Esophagus squamous epithelium (tissue), 5 donors: ENCODE measurements at places on chromosomes 16 and 17.

GRCh38 chr17:68344701-68345136 is 53.4 kb downstream of the ARSG start:
- no peak for DNase-seq

DNA sequence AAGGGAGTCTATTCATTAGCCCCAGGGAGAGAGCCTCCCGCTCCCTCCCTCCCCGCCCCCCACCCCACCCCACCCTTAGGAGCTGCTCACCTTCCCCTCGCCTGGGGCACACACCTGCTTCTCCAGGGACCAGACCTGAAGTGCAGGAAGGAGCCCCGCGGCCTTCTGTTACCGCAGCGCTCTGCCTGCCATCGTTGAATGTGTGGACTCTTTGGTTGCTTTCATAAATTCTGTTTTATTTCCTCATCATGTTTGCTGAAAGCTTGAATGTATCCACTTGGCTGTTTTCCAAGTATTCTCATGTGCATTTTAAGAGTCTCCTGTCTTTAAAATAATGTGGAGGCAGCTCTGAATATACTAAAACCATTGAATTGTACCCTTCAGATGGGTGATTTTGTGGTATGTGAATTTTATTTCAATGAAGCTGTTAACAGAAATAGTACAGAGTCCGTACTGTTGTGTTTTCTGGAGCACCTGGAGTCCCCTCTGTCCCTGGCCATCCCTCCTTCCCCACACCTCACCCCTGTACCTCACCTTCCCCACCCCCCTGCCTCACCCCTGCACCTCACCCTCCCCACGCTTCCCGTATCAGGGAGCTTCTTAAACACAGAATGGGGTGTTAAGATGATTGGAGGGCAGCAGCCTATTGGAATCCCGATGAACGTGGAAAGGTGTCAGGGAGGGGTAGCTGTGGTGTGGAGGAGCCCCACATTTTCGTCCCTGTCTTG is 25.5 kb downstream of the RAB11FIP3 start:
- DNase-seq, result no peak

GRCh38 chr17:73644145-73645049 is at the start of gene SDK2:
Gene SDK2 (minus strand): TSS chr17:73644445. CDS start chr17:73644088, 357 bp downstream.
- no peak for DNase-seq

DNA sequence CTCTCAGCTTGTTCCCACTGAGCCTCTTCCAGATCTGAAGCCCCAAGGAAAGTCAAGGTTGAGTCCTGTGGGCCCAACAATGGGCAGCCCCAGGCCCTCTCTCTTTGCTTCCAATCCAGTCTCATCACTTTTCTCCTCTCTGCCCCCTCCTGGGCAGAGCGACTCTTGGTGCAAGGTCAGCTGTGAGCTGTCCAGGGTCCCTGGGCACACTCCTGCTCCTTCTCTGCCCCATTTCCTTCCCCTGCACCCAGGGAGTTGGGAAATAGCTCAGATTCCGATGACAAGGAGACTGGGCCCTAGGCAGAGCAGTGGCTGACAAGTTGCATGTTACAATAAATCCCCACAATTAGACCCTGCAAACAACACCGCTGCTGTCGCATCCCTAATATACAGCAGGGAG is 16.1 kb upstream of the CRHR1 start:
- DNase-seq, result no peak

DNA sequence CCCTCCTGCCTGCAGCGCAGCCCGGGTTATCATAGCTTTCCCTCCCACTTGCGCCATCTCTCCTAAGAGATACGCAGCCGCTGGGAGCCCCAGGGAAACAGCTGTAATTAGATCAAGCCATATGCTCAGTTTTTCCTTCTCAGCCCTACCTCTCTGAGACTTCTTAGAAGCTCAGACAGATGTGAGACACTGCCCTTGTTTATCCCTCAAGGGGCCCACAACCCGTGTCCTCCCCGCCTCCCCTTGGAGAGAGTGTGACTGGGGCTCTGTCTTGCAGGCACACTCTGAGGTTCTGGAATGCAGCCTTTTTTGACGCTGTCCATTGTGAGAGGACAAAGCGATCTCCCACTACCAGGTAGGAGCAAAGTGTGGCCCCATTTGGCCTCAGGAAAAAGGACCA is 31.2 kb downstream of the CIBAR2 start:
- DNase-seq, result no peak

DNA sequence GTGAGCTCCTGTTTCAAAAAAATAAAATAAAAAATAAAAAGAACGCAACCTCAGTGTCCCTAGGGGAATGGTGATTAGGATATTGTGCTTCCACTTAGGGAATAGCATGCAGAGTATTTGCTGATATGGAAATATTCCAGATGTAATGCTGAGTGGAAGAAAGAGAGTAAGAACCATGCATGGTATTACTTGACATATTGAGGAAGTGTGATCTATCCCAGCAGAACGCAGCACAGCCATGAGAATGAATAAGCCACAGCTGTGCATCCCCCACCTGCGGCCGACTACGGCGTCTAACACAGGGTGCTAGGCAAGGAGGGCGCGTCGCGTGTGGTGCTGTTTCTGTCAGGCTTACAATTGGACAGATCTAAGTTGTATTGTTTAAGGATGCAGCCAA is 49.5 kb downstream of the FOXK2 start:
- DNase-seq, result no peak

DNA sequence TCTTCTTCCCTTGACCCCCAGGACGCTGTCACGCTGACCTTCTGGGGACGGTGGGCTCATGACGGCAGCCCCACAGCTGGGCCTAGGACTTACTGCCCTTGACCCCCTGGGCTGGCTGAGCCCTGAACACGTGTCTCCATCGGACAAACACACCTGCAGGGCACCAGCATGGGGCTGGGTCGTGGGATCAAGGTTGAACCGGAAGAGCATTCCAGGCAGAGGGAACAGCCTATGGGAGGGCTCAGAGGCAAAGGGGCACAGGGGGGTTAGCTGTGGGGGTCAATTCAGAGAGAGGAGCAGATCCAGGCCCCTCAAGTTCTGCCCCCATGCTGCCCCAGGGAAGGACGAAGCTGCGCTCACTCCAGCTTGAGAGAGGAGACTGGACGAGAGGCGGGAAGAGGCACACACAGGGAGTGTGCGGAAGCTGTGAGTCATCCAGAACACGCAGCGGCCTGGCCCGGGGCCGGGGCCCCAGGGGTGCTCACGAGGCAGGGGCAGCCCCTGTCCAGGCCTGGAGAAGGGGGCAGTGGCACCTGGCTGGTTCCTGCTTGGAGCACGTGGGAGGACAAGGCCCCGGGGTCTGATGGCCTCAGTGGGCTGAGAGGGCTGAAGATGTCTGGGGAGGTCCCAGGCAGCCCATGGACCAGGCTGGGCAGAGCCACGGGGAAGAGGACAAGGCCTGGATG is 9.9 kb downstream of the SSTR5 start:
- no peak for DNase-seq

- DNase-seq, result no peak
Measured at GRCh38 chr17:49874911-49875310, 27.0 kb upstream of the TAC4 start.

- no peak for DNase-seq
Measured at GRCh38 chr17:81046132-81046769, 11.3 kb downstream of the BAIAP2 start.

- DNase-seq, result no peak
Measured at GRCh38 chr16:84138824-84139627, 6.0 kb downstream of the HSDL1 start.

DNA sequence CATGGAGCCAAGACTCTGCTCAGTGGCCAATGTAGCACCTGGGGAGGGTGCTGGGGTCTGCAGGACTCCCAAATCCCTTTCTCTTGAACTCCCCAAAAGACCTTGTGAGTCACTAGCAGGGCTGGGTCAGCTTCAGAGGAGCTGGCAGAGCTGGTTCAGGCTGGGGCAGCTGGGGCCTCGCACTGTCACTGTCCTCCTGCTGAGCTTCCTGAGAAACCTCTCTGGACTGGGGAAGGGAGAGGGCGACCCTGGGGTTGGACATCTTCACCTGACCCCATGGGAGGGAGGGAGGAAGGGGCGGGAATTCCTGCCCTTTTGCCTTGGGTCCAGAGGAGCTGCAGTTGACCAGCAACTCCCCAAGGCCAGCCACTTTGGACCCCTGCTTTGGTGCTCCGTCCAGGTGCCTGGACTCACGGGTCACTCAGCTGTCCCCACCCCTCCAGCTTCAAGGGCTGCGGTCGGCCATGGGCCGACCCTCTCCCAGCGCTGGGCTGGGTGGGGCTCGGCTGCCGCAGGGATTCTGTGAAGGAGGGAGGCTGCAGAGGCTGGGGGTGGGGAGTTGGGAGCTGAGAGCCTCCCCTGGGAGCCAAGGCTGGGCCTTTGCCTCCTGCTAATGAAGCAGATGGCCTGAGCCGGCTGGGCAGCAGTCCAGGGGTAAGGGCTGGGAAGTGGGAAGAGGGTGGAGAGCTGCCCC is 9.2 kb downstream of the FMNL1 start:
- no peak for DNase-seq

GRCh38 chr17:20074489-20074888 is 65.3 kb downstream of the SPECC1 start:
- DNase-seq, result no peak

DNA sequence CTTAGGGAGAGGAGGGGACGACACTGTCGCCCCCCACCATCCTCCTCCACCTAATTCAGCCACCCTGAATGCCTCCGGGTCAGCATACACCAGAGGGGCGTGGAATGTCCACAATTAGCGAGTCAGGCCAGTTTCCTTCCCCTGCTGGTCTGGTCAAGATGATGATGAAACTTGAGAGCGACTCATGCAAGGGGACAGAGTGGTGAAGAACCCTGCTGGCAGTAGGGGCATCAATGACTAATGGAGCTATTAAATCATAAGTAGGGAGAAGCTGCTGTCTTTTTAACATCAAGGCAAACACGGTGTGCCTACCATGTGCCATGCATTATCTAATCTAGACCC is 7.2 kb downstream of the SPACA3 start:
- no peak for DNase-seq

- peak; percentile 77 for DNase-seq
Measured at GRCh38 chr17:40113110-40113906, 8.5 kb upstream of the MSL1 start.

DNA sequence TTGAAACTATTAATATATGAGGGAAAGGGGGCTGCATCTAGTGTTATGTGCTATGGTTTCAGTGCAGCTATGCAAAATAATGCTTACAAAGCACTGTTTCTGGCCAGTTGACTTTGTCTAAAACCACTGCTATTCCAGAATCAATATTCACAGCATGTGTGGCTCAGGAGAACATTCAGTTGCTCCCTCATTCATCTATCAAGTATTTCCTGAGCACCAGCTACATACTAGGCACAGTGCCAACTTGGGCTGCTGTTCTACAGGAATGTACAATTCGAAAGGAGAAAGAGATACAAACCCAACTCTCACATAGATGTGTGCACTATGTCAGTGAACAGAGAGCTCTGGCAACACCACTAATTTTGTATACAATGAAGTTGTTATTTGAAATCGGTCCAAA is 183.0 kb downstream of the PHKB start:
- no peak for DNase-seq

GRCh38 chr17:37741341-37742115 is 3.3 kb downstream of the HNF1B start:
- no peak for DNase-seq

DNA sequence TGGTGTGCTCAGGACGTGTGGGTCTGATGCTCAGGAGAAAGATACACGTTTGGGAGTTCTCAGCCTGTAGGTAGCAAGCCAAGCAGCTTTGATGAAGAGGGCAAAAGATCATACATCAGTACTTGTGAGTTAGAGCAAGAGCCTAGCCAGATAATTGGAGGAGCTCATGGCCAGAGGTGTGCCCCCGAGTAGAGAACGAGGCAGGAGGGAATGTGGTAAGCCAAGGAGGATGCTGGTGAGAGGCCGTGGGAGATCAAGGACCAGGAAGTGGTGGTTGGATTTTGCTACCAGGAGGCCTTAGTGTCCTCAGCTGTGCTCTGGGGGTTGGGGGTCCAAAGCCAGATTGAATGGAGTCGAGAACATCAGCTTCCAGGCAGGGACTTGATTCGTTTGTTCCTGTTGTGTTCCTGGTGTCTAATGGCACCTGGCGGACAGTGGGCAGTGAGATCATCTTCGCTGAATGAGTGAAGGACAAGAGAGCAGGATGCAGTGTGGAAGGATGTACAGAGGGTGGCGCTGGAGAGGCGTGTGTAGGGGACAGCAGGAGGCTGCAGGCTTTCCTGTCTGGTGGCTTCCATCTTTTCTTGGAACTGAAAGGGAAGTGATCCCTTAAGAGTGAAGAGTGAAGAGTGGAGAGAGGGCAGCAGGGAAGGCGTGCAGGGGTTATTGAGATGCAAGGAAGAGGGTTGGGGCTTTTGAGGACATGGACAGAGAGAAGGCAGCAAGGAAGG is 11.6 kb downstream of the FBXL19 start:
- no peak for DNase-seq

DNA sequence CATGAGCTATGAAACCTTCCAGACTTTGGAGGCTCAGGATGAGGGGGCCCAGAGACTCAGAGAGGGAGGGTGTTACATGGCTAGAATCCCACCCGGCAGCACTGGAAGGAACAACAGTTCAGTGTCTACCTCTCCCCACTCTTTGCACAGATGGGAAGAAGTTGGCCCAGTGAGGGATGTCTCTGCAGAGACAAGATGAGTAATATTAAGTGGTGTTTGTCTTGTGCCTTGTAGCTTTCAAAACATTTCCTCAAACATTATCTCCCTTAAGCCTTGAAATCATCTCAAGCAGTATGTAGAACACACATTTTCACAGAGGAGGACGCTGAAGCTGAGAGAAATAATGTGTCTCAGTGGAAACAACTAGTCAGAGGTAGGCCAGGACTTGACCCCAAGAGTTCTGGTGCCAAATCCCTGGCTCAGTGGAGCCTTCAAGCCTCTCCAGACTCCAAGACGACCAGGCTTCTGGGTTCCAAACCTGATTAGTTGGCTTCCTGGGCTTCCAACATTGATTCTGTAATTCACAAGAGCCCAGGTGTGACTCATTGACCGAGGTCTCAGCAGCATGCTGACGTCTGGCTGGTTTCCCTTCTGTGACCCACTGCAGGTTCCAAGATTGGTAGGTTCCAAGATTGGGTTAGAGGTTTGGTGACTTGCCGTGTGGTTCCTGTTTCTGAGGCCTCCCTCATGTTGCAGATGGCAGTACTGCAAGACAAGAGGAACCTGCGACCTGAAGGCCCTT is 7.4 kb downstream of the RNF112 start:
- DNase-seq, result no peak

GRCh38 chr17:78250891-78251772 is 19.7 kb downstream of the TMEM235 start:
- DNase-seq, result no peak

DNA sequence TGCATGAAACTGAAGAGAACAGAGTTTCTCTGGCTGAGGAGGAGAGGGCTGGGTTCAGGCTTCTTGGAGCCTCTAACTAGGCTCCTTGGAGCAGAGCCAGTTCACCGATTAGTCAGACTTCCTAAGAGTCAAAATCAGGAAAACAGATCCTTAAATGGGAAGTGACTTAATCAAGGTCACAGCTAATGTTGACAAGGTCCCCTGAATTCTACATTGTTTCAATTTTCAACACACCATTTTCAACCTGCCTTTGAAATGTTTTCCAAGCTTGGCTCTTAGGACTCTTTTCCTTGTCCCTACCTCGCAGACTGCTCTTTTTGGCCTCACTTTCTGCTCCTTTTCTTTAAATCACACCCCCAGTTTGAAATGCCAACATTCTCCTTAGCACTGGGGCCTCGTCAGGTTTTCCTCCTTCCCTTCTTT is 16.3 kb downstream of the MYL4 start:
- DNase-seq, result no peak
